Breast epithelium (tissue), 4 donors: ENCODE measurements at places on chromosomes 4 and X.
A peak's percentile ranks its signal among the peaks of the same experiment; 100 is the strongest.

GRCh38 chr4:185541251-185541727 lies 6.0 kb upstream of the PDLIM3 start:
- no peaks in the 10 kb centered on the region for H3K36me3 ChIP-seq
- DNase-seq: peak; percentile 57
- no peaks in the 10 kb centered on the region for H3K4me1 ChIP-seq
- H3K27ac ChIP-seq: peak overlapping the region; percentile 70

GRCh38 chr4:64495946-64496345 lies 86.7 kb upstream of the TECRL start:
- no peak overlapping the region for H3K4me3 ChIP-seq
- H3K4me1 ChIP-seq: no peaks in the 10 kb centered on the region
- no peak overlapping the region for H3K27ac ChIP-seq
- no peak for DNase-seq

DNA sequence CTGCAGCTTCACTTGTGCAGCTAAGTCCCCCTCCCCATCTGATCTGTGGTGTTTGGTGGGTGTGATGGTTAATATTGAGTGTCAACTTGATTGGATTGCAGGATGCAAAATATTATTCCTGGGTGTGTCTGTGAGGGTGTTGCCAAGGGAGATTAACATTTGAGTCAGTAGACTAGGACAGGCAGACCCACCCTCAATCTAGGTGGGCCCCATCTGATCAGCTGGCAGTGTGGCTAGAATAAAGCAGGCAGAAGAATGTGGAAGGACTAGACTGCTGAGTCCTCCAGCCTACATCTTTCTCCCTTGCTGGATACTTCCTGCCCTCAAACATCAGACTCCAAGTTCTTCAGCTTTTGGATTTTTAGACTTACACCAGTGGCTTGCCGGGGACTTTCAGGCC lies 103.5 kb upstream of the BOD1L1 start:
- no peak for DNase-seq
- no peaks in the 10 kb centered on the region for H3K27me3 ChIP-seq
- no peak overlapping the region for H3K4me3 ChIP-seq

DNA sequence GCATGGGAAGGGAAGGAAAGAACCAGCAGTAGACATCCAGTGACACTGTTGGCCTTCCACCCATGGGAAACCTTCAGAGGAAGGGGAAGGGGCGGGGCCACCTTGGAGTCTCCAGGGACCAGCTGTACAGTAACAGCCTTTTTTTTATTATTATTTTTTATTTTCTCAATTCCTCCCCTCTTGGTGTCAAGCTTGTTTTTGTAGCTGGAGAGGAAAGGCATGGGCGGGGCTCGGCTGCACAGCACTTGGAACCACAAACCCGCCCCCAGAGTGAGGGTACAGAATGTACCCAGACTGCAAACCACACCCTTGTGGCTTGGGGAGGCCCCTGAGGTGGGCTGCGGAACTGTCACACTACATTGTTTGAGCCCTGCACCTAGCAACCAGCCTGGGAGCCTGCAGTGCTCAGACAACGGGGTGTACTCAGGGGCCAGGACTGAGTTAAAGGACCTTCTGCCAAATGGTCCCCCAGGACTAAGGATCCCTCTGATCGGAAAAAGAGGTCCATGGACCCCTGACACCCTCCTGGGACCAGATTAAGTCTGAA lies 45.7 kb downstream of the PRPS1 start:
- H3K36me3 ChIP-seq: no peaks in the 10 kb centered on the region
- peak; percentile 92 for DNase-seq
- H3K4me3 ChIP-seq: peak overlapping the region; percentile 8
- H3K27me3 ChIP-seq: no peaks in the 10 kb centered on the region
- H3K4me1 ChIP-seq: no peaks in the 10 kb centered on the region

GRCh38 chrX:17030092-17030491 lies 83.6 kb downstream of the REPS2 start:
- DNase-seq: no peak
- no peak overlapping the region for H3K27ac ChIP-seq
- H3K4me3 ChIP-seq: no peak overlapping the region
- no peaks in the 10 kb centered on the region for H3K4me1 ChIP-seq
- H3K36me3 ChIP-seq: no peaks in the 10 kb centered on the region

GRCh38 chr4:88285235-88285653 lies 883 bp upstream of the PPM1K start:
- H3K27ac ChIP-seq: peak overlapping the region; percentile 97
- H3K36me3 ChIP-seq: no peaks in the 10 kb centered on the region
- H3K27me3 ChIP-seq: no peaks in the 10 kb centered on the region
- DNase-seq: no peak
- H3K4me3 ChIP-seq: peak overlapping the region; percentile 70
- H3K4me1 ChIP-seq: no peaks in the 10 kb centered on the region
